Stimulated activated CD4-positive, alpha-beta T cell treated with anti-CD3 and anti-CD28 coated beads, Interleukin-1b, Interleukin-23, amount 100 ng/mL, for 1 hour (primary cell): ENCODE measurements at places on chromosomes 11 and 22.

GRCh38 chr22:49633010-49633324 lies 194.7 kb downstream of the BRD1 start:
- DNase-seq, result no peak

GRCh38 chr22:32352681-32353080 lies 5.0 kb upstream of the RFPL3 start:
- no peak for DNase-seq

- DNase-seq, result no peak
These were observed 13.5 kb downstream of the MYEOV start for GRCh38 chr11:69307421-69307820.

- DNase-seq, result no peak
These were observed 1000.9 kb downstream of the DLG2 start for GRCh38 chr11:84626256-84626655.

DNA sequence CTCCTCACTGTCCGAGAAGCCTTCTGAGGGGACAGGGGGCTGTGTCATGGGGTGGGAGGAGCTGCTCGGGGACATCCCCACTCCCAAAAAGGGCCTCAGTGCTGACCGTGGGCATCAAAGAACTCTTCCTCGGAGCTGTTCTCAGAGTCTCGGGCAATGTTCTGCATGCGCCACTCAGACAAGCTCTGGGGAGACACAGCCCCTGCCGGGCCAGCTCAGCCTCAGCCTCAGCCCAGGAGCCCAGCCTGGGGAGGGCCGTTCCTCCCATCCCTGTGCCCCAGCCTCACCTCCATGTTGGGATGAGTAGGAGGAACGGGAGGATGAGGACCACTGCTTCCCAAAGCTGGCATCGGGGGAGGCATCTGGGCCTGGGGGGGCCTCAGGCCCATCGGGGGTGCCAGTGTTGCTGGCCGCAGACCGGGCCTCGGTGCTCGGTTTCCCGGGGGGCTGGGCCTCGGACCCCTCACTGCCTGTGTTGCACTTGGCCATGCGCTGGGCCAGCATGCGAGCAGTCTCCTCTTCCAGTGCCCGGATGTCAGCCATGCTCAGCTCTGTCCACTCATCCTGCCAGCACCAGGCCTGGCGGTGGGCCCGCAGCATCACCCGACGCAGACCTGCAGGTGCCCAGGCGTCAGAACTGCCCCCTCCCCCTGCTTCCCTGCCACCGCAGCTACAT lies 5.2 kb downstream of the PITPNM1 start:
- DNase-seq, result no peak
